ENCODE measurements at places on chromosomes 13 and 19.

GRCh38 chr19:45517641-45518468, 10.6 kb downstream of the VASP start:
- no peak for DNase-seq

DNA sequence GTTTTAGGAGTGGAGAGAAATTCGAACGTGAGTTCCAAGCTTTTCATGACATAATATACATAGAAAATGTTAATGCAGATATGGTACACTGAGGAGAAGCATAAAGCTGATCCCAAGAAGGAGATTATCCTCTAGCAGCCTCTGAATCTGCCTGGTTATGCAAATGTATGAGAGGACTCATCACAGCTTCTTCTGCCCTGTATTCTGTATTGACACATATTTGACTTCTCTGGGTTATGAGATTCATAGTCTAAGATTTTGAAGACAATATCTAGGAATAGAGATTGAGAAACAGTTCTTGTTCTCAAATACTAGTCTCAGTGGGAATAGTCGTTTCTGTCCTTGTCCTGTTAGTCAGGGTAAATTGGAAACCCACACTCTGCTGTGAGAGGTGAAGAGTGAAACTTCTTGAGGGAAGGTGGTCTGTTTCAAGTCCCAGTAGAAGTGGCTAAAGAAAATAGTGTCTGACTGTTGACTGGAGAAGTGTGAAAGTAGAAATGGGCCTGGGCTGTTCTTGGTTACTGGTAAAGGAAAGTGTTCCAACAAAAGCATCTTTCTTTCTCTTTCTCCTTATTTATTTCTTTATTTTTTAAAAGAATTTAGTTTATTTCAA, 1356.6 kb downstream of the SLITRK5 start:
- DNase-seq, result no peak

DNA sequence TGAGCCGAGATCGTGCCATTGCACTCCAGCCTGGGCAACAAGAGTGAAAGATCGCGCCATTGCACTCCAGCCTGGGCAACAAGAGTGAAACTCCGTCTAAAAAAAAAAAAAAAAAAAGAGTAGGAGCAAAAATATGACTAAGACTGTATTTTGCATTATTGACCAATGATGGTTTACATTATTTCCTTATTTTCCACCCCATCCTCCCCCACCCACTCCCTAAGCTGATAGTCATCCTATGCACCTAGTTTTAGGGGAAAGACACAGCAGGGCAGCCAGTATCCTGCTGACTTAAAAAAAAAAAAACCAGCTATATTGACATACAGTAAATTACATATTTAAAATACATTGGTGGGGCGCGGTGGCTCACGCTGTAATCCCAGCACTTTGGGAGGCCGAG, 25.1 kb downstream of the VAV1 start:
- no peak for DNase-seq

- peak; percentile 44 for DNase-seq
These were observed 10.7 kb downstream of the PPP1R37 start for GRCh38 chr19:45103508-45104319.

DNA sequence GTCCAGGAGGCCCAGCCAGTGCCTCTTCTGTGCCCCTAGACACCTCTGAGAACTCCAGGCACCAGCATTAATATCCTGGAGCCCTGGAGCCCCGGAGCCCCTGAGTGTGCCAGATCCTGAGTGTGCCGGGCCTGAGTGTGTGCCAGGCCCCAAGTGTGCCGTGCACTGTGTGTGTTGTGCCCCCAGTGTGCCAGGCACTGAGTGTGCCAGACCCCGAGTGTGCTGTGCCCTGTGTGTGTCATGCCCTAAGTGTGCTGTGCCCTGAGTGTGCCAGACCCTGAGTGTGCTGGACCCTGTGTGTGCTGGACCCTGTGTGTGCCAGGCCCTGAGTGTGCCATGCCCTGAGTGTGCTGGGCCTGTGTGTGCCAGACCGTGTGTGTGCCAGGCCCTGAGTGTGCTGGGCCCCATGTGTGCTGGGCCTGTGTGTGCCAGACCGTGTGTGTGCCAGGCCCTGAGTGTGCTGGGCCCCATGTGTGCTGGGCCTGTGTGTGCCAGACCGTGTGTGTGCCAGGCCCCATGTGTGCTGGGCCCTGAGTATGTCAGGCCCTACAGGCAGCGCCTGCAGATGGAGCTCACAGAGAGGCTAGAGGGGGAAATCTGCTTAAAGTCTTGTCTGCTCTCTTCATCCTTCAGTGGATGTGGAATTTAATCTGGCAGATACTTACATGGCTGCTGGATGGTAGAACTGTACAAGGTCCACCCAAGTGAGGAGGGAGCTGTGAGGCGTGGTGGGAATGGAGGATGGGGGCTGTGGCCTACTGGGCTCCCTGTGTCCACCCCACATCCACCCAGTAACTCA, 53.9 kb downstream of the C13orf46 start:
- no peak for DNase-seq

DNA sequence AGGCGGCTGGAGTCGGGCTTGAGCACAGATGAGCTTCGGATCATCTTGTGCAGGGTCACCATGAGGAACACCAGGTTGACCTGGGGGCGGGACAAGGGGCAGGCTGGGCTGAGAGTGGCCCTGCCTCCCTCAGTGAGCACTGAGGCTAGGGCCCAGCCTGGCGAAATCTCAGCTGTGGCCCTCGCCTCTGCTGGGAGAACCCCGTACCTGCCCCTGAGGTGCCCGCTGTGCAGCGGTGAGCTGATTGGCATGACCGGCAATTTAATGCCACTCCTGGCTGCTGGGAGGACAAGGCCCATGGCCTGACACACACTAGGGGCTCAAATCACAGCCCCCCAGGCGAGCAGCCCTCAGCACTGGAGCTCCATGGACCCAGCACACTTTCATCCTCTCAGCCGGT, 19.7 kb upstream of the ASF1B start:
- DNase-seq, result no peak

DNA sequence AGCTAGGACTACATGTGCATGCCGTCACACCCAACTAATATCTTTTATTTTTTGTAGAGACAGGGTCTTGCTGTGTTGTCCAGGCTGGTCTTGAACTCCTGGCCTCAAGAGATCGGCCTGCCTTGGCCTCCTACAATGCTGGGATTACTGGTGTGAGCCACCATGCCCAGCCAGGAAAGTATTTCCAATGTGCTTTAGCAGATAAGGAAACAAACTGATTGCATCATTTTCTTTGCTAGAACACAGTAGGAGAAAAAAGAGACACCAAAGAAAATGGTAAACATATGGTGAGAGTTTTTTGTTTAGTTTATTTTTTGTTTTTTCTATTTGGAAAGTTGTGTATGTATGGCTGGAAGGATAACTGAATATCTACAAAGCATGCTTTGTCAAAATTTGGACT, 46.9 kb upstream of the AKAP11 start:
- no peak for DNase-seq

DNA sequence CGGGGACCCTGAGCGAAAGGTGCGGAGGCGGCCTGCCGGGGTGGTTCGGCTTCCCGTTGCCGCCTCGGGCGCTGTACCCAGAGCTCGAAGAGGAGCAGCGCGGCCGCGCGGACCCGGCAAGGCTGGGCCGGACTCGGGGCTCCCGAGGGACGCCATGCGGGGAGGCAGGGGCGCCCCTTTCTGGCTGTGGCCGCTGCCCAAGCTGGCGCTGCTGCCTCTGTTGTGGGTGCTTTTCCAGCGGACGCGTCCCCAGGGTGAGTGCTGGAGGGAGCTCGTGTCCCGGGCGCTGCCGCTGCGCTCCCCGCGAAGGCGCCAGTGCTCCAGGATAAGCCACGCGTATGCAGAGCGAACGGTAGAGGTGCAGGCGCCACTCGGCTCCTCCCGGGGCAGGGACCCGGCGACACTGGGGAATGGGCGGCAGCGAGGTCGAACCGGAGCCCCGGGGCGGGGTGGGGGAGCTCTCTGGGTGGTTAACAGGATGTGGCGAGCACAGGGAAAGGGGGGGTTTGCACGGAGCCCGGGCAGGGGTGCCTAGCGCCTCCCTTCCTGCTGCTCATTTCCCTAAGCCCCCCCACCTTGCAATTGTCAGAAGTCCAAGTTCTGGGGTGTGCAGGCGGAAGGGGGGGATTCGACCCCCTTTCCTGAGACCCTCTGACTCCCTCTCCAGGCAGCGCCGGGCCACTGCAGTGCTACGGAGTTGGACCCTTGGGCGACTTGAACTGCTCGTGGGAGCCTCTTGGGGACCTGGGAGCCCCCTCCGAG, at the start of gene IL27RA:
Gene IL27RA, plus strand, starts transcription at position 44 of the 762 bp plus-strand sequence. Its CDS starts 111 bp downstream, at position 155.
- peak; percentile 74 for DNase-seq

- peak; percentile 62 for DNase-seq
These were observed at the start of gene CGB7 for GRCh38 chr19:49057636-49058234. Gene CGB7, minus strand, starts transcription at chr19:49057749. Its CDS starts 2,374 bp downstream, at chr19:49055375.

DNA sequence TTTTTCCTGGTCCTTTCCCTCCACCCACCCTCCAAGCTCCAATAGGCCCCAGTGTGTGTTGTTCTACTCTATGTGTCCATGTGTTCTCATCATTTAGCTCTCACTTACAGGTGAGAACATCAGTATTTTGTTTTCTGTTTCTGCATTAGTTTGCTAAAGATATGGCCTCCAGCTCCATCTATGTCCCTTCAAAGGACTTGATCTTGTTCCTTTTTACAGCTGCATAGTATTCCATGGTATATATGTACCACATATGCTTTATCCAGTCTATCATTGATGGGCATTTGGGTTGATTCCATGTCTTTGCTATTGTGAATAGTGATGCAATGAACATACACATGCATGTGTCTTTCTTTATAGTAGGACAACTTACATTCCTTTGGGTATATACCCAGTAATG, 47.1 kb upstream of the ZNF30 start:
- no peak for DNase-seq

DNA sequence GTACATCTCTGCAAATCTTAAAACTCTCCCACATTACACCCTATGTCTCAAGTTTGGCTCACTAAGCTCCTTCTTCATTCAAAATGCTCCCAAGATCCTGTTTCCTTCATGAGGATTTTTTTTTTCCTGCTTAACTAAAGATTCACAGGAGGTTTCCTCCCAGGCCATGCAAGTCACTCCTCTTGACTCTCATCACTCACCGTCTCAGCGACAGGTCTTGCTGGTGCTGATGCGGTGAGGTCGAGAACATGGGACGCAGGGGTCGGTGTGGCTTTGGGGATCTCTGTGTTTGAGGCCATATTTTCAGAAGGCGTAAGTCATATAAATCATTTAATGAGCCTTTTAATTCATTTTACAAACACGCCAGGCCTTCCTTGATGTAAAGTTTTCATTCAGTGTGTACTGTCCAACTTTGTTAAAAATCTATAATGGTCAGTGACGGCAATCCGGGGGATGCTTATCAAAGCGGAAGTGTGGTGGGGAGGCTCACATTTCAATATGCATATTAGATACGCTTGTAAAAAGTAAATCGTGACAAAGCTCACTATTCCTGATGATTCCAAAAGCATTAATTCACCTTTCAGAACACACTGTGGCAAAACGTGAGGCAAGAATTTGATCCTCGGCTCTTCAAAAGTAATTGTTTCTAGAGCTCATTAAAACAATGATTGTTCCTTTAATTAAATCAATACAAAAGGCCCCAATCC, 20.4 kb downstream of the EFNB2 start:
- DNase-seq, result no peak

GRCh38 chr13:79450110-79450509, 30.8 kb upstream of the NDFIP2 start:
- no peak for DNase-seq

GRCh38 chr19:5572556-5573286, 5.0 kb upstream of the TINCR start:
- no peak for DNase-seq

DNA sequence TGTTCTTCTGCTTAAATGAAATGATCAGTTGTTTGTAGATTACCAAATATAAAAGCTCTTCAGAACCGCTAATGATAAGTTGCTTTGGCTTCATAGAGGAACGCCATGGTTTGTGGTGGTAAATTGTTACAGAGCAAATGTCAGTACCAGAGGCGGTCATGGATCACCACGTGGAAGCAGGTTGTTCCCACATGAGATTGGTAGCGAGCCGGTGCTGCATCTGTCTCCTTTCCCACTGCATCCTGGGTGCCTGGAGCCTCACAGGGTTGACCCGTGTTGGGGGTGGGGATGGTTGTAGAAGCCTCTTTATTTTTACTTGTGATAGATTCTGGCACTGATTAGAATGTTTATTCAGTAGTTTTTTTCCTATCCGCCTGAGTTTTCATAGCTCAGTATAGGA, 14.7 kb downstream of the GARRE1 start:
- no peak for DNase-seq

GRCh38 chr19:1271528-1272422, 2.6 kb downstream of the CIRBP start:
- DNase-seq, result no peak

- DNase-seq, result no peak
These were observed at the start of gene LILRA5 for GRCh38 chr19:54312436-54313377. Gene LILRA5, minus strand, starts transcription at chr19:54313166. Its CDS starts 147 bp downstream, at chr19:54313019.

DNA sequence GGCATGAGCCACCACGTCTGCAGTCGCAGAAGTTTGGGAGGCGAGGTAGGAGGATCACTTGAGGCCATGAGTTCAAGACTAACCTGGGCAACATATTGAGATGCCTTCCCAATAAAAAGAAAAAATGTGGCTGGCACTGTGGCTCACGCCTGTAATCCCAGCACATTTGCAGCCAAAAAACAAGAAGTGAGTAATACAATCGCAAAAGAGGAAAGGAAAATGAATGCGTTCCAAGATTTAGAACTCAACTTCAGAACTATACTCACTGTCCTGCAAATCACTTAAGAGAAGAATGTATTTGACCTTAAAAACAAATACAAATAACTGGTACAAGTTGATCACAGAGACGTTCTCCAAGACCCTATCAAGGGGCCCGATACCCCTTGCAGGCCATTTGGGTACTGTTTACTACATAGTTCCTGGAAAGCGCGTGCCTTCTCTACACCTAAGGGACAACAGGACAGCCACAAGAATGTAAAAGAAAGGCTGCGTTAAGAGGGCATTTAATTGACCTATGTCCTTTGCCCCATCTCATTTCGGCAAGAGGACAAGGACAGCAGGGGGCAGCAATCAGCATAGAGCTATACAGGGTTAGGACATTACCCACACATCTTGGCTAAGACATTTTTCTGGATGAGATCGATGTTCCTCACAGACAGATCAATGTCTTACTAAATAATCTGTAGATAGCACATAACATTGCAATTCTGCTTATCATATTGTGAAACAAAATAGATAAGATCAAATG, 41.3 kb downstream of the FLT3 start:
- peak; percentile 74 for DNase-seq

DNA sequence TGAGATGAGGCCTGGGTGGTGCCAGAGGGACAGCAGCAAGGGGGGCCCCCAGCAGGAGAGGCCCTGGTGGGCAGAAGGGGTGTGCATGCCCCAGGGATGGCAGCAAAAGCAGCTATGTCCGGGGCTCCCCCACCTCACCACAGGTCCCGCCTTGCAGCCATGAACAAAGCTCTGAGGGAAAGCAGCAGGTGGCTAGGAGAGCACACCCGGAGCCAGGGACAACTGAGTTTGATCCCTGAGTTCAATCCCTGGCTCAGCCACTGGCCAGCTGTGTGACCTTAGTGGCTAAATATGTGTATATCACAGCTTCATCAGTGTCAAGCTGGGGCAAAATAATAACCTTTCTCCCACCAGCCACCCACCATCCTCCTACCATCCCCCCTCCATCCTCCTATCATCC, 47.7 kb upstream of the KCTD15 start:
- no peak for DNase-seq

- DNase-seq, result peak; percentile 88
These were observed 617 bp upstream of the IQCN start for GRCh38 chr19:18274781-18275356.

All from DMS53 (cell line).